ENCODE measurements at places on chromosomes 4 and X.

DNA sequence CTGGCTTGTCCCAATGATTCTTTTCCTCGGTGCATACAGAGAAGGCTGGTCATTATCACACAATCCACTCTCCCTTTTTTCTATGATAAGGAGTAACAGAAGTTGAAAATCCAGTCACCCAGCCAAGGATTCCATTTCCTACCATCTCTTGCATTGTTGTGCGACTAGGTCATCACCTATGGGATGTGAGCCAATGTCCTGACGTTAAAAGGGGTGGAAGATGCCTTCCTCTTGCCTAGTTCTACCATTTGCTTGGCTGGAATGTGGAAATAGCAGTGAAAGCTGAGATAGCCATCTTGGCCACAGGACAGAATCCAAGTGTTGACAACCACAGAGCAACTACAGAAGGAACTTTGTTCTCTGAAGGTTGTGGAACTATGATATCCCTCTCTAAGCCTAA is 132.2 kb upstream of the KIT start:
- DNase-seq: no peak

DNA sequence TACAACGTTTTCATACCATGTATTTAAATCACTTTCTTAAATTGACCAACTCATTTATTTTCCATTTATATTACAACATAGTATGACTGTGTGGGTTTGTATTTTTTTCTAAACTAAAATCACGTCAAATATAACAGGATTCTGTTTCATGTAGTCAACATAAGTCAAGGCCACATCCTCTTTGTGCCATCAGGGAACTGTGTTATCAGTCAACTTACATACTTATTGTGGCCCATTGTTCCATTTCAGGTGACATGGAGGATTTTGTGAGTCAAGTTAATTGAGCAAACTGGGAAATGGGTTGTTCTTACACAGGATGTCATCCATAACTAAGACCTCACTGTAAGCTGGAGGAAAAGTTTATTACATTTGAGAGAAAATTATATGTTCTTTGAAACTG is 35.9 kb downstream of the STK26 start:
- no peak for DNase-seq

DNA sequence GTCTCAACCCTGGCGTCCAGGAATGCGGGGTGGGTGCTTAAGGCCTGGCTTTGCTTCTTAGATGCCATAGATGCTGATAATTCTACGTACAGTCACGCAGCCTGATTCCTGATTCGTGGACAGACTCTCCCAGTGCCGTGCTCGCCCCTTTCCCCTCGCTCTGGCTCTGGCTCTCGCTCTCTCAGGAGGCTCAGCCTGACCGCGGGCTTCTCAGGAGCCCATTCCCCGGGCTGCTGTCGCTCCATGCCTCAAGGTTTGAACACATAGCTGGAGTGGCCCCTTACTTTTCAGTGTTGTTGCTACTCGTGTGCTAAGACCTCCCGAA is 59.2 kb upstream of the ZC4H2 start:
- no peak for DNase-seq

- DNase-seq: no peak
Observed at GRCh38 chrX:148381603-148382002, 118.8 kb upstream of the AFF2 start.

DNA sequence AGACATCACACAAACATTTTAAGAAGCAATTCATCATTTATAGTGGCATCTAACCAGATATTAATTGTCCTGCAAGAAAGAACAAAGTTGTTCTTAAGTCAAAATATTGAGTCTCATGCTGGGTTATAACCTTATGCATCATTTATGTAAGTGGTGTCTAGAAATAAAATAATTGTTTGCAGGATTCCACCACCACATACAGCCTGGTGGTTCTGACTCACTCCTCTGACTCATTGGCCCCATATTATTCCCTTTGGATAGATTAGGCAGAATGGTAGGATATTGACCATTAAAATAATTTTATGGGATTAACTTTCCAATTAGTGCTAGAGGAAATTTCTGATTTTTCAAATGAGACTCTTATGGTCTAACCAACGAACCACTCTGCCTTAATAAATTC is 384.5 kb downstream of the GRXCR1 start:
- DNase-seq: no peak

DNA sequence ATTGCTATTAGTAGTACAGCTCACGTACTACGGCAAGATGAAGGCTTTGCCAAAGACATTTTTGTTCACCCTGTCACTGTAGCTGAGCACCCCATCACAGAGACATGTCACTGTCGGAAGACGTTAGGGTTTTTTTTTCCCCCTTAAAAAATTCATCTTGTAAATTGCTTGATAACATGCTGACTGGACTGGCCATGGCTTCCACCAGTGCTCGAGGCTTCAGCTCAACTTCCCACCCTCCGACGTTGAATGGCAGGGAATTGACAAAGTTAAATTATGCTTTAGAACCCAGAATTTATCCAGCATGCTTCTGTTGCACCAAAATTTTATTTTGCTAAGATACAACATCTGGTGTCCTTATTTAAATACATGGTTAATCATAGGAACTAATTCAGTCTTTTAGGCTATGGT is 707 bp upstream of the OTUD4 start:
- DNase-seq: no peak

- DNase-seq: no peak
Observed at GRCh38 chrX:154083126-154083517, 14.4 kb downstream of the MECP2 start.

All from cortex of kidney (tissue), 1 donor.